ENCODE measurements at places on chromosomes 11 and 22.

DNA sequence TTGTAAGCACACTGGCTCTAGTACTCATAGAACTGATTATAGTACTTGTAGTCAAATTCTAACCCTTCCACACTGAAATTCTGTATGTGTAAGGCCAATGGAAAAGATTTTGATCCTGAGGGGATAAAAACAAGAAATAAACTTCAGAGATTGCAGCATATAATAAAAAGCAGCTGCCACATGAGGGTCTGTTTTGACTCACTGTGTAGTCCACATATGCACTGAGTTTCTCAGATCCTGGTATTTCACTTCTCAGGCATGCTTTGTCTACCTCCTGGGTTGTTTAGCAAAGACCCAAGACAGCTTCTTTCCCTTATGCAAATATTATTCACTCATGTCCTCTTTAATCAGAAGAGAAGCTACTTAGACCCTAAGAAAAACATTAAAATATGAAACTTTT is 71.1 kb upstream of the SLC5A12 start:
- no peak for DNase-seq

DNA sequence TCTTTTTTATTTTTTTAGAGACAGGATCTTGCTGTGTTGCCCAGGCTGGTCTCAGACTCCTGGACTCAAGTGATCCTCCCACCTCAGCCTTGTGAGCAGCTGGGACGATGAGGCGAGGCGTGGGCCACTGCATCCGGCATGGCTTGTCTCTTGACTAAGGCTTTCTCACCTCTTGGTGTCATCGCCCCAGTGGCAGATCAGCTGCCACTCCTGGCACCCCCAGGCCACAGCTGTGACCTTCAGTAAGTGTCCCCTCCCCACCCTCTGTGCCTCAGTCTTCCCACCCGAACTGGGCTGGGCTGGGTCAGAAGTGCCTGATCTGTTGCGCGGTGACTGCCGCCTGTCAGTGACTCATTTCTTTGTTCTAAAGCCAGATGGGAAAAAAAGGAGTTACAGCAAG is 3.6 kb downstream of the SYNGR1 start:
- DNase-seq: no peak

DNA sequence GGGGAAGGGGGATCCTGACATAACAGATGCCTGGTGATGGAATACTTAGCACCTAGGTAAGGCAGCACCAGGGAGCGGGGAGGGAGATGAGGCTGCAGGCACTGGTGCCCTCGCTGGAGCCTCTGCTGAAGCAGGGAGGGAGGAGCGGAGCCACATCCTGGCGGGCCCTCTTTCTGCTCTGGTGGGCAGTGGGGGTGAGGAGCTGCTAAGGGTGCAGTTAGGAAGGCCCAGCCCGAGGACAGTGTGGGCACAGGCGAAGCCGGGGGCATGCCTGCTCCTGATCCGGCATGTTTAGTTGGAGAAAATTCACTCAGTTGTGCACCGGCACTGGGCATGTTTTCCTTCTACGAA is 83.9 kb downstream of the MED15 start:
- DNase-seq: no peak

GRCh38 chr11:108926841-108927577 is 262.1 kb downstream of the DDX10 start:
- DNase-seq: no peak

Data from SW 1271 (cell line).